HAP-1 (cell line): ENCODE measurements at places on chromosomes 13 and 19.

DNA sequence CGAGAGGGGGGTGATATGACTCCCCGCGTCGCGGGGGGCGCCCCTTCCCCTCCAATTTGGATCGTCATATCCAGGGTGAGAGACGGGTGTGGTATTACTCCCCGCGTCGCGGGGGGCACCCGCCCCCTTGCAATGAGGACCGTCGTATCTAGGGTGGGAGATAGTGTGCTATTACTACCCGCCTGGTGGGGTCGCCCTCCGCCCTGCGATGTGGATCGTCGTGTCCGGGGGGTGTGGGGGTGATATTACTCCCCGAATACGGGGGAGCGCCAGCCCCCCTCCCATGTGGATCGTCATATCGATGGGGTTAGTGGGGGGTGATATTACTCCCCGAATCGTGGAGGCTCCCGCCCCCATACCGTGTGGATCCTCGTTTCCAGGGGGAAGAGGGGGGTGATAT lies 29.2 kb upstream of the RGCC start:
- DNase-seq, result no peak

GRCh38 chr13:27806744-27807387 lies 14.6 kb downstream of the GSX1 start:
- DNase-seq, result no peak

- no peak for DNase-seq
Observed at GRCh38 chr13:102856557-102856956, 10.7 kb downstream of the ERCC5 start.

DNA sequence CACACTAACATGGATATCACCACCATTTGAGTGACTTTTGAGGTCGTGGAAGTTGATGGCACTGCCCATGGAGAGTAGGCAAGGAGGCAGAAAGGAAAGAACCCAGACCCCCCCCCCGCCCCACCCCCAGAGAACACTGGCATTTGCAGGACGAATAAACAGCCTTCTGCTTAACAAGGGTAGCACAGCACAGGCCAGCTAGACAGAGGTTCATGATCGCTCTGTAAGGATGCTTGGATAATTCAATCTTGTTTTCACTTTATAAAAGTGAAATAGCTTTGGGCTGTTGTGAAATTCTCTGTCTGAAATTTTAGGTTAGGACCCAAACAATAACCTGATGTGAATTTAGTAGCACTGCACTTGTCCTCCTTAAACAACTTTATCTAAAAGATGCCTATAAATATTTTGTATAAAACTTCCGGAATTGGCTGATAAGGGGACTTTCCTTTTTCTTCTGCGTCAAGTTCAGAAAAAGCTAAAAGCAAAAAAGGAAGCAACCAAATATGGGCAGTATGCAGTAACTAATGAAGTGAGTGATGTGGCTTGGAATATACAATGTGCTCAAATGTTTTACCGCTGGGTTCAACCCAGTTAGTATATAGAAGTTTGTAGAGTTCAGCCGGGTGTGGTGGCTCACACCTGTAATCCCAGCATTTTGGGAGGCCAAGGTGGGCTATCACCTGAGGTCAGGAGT lies 163.7 kb downstream of the SHISA2 start:
- DNase-seq, result no peak

GRCh38 chr13:39051157-39051556 lies 12.9 kb downstream of the NHLRC3 start:
- DNase-seq, result no peak

DNA sequence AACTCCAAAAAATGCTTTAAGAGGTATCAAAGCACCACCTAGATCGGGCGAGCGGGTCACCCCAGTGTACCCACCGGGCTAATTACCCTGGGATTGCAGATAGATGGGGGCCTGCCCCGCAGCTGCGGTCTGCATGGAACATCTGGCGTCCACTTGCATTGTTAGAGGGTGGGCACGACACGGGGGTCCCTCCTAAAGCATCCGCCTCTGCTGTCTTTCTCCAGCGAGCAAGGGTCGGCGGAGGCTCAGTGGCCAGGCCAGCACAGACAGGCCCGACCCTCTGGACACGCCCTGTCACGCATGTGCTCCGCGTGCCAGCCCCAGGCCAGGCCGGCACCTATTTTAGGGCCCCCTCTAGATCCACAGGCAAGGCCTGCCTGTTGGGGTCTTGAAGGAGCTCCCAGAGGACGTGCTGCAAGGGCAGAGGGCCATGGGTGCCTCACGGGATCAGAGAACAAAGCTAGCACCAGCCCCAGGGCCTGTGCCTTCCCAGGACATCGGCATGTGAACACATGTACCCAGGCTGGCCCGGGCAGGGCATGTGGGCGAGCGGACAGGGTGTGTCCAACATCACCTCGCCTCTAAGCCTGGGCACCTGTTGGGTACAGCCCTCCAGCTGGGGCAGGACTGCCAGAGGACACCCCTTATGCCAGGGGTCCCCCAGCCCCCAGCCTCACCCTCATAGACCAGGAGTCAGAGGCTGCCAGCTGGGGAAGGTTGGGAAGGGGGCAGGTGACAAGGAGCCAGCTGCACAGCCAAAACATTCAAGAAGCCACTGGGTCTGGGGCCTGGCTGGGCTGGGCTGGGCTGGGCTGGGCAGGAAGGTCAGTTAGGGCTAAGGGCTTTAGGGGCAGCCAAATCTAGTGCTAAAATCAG lies 35.6 kb upstream of the NANOS3 start:
- DNase-seq, result no peak

- DNase-seq, result no peak
Observed at GRCh38 chr19:47389150-47389556, 30.2 kb downstream of the MEIS3 start.
